ENCODE measurements at places on chromosomes 7 and 10.

DNA sequence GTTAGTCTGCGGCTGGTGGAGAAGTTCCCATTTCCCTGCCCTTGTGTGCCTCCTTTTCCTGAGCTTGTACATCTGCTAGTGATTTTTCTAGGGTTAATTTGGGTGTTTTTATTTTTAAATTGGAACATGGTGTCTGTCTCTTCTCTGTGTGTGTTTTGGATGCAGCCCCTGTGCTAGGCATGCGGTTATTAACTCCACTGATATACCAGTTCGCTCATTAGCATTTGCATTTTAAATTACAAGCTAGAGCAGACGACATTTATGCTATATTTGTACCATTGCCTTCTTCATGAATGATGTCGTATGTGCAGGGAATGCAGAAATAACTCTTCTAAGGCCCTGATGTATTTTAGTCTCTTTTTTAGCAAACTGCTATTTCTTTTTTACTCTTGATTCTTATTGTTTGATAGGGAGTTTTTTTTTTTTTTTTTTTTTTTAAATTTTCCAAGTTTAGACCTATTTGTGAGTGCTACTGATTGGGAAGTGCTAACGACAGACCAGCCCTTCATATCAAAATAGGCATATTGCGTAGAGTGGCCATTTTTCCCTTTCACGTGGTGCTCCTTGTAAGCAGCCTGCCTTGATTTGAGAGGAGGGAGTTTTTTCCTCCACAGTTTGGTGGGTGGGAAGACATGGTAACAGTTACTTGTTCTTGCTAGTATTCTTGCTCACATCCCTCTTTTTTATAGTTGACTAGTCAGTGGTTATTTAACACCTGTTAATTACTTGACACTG, 89.6 kb downstream of the LRRC4 start:
- DNase-seq = no peak

DNA sequence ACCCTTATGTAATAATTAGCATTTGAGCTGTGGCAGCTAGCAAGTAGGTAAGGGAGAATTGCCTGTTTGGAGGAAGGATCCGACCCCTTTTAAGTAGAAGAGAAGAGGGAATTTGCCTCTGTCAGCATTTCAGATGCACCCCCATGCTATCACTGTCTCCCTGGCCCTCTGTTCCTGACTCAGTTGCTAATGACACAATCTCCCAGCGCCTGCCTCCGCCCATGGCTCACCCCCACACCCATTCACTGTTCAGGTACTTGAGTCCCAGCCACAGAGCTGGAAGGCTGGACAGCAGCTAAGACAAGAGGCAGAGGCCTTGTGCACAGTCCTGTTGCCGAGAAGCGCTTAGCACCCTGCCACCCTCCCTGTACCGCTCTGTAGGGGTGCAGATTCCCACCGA, 512.3 kb upstream of the GALNT17 start:
- DNase-seq = no peak

DNA sequence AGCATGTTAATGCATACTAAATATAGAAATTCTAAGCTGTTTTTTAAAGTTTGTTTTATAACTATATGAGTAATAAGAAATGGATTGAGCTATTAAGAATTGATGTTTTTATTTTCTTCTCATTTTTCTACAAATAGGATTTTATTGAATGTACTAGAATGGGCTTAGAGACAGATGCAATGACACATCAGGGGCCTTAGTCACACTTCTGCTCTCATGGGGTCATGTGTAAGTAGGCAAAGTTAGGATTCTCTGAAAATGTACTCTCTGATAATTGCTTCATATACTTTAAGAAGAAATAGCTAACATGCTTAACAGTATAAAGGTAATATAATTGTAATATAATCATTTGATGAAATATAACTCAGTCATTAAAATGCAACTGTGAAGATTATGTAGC, 154.6 kb downstream of the ZNF438 start:
- DNase-seq = no peak

DNA sequence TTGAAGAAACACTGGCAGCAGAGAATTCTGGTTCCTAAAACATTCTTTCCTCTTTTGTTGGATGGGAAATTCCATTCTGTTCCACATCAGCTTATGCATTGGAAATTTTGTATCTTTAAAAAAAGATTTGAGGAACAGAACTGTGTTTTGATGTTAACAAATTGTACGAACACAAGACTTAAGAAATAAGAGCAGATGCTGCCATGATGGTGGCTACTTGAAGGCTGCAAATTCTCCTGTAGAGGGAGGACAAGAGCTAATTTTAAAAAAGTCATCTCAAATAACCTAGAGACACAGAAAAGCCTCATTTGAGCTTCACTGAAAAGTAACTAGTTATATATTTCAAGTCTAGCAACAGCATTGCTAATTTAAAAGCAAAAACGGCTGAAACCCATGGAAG, 29.8 kb downstream of the NDUFB2 start:
- DNase-seq = no peak

DNA sequence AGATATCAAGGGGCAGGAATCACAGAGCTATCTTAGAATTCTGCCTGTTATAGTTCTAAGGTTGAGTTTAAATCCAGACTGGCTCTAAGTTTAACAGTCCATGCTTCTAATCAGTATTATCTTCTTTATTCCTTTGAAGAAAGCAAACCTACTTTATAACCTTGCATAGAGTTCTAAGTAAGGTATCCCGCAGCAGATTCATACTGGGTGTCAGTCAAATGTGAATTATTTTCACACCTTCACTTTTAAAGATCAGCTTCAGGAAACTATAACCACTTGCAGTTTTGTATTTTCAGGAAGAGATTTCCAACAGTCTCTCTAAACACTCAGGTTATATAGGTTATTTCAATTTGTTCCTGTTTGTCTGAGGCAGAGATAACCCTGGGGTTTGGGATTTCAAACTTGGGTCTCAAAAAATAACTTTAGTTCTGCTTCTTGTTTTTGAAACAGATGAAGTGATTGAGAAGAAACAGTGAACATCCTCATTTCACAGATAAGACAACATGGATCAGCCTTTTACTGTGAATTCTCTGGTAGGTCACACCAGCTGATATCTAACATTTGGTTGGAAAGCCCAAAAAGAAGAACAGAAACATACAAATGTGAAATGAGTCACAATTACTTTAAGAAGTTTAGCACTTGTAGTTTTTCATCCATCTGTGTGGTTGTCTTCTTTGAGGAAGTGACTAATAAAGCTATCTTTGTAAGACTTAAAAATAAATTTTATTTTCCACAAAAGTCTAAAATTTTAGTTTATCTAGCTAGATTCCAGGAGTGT, 21.4 kb downstream of the STAMBPL1 start:
- DNase-seq = no peak
